ENCODE measurements at places on chromosomes 13 and 19. TPM values are rescaled to one million over a fixed set of nuclear protein-coding genes. Genes with fewer than 3 reads are reported as not detected.
A peak's percentile ranks its signal among the peaks of the same experiment; 100 is the strongest.

DNA sequence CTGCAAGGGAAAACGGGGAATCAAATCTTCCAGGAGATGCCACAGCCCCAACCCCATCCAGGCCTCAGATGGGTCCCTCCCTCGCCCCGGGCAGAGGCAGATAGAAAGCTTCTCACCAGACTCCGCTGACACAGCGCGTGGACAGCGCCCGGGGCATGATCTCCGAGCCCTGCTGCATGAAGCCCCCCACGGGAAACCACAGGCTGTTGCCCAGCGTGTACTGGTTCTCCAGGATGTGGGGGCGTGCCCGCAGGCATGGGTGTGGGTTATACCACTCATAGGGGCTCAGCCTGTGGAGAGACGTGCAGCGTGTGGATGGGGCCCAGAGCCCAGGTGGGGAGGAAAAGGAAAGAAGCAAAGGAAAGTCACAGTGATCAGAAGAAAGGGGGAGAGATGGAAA lies 27.2 kb upstream of the ATP1A3 start:
- DNase-seq = no peak

DNA sequence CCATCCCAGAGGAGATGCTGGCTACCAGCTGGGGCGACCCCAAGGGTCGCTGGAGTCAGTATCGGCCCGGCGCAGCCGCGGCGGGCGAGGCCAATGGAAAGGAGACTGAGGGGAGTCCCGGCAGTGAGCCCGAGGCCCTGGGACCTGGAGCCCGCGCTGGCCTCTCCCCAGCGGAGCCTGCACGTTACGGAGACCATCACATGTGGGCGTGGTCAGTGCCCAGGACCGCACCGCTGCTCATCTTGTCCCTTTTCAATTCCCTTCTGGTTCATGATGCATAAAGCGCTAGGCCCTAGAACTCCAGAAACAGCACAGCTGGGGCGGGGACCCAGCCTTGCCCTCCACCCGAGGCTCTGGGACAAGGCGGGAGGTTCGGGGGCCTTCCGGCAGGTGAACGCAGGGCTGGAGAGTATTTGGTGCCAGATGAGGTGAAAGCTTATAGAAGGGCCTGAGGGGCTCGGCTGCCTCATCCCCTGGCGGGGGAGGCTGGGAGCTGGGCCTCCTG lies 8.0 kb downstream of the C19orf25 start:
- no peak for DNase-seq

- no peak for DNase-seq
Observed at GRCh38 chr13:37212826-37213225, 107.4 kb upstream of the CSNK1A1L start.

- no peak for DNase-seq
Observed at GRCh38 chr13:43484432-43485225, 302.1 kb downstream of the ENOX1 start.

GRCh38 chr19:1810439-1811160 lies 1.5 kb downstream of the ATP8B3 start:
- no peak for DNase-seq

- DNase-seq = peak; percentile 93
Observed at GRCh38 chr13:94249512-94249911, 230.0 kb downstream of the DCT start.

DNA sequence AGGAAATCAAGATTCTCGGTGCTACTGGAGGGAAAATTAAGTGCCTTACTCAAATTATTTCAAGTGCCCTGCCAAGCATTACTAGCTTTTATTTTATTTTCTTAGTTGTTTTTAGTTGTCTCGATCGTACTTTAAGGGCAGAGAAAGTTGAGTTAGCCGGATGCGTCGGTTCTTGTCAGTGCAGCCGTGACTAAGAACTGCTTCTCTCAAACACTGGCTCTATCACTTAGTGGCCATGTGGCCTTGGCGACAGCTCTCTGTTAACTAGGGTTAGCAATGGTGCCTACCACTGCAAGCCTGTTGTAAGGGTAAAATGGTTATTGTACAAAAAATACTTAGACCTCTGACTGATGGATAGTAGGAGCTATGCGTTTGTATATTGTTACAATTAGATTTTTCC lies 227.8 kb downstream of the KATNAL1 start:
- no peak for DNase-seq

The NALCN gene
- total RNA-seq = 1.1 TPM

- DNase-seq = no peak
Observed at GRCh38 chr19:13827656-13828055, 32.4 kb downstream of the ZSWIM4 start.

DNA sequence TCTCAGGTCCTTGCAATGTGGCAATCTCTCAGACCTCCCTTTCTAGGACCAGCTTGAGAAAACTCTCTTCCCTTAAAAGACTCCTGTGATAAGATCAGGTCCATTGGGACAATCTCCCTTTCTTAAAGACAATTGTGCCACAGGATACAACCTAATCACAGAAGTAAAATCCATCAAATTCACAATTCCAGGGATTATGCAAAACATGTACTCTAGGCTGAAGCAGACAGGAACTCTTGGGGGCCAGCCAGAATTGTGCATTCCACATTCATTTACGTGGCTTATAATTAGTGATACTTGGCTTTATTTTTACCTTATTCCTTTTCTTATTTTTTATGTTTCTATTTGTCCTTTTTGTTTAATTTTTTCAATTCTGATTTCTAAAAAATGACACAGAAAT lies 257.9 kb downstream of the KLF12 start:
- DNase-seq = peak; percentile 29

DNA sequence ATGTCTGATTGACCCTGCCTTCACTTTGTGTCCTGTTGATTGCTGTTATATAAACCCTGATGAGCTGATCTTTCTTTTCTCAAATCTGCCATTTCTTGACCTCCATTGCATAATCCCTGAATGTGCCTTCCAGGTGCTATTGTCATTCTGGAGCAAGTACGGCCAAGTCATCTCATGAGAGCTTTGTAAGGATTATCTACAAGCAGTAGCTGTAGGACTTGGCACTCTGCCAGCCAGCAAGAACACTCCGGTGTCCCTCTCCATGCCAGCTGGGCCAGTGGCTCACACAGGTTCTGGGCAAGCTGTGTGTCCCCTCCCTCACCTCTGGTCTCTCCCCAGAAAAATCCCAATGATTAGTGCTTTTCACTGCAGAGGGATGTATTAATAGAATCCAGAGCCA lies 348.1 kb downstream of the FOXO1 start:
- DNase-seq = no peak

DNA sequence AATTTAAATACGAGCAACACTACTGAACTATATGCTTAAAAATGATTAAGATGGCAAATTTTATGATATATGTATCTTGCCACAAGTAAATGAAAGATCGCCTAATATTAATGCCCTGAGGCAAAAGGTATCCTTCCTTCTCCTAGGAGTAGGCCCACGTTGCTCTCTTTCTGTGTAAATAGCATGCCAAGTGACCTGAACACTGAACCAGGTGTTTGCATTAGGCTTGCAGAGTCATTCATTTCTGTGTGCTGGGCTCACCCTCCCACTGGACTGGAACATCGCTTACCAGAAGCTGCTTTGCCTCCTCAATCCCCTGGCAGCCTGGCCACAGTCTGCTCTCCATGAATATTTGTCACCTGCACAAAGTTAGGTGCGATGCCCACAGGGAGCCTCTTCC lies 83.3 kb upstream of the TNFSF11 start:
- DNase-seq = no peak

GRCh38 chr19:35055715-35056179 lies 14.2 kb downstream of the HPN start:
- no peak for DNase-seq

DNA sequence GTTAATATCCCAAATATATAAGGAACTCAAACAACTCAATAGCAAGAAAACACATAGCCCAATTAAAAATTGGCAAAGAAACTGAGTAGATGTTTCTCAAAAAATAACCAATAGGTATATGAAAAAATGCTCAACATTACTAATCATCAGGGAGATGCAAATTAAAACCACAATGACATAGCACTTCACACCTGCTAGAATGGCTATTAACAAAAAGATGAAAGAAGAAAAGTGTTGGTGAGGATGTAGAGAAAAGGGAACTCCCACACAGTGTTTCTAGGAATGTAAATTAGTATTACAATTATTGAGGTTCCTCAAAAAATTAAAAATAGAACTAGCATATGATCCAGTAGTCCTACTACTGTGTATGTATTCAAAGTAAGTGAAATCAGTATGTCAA lies 1212.8 kb downstream of the DIAPH3 start:
- DNase-seq = no peak
